ENCODE measurements at places on chromosomes 1 and 21. TPM values are rescaled to one million over a fixed set of nuclear protein-coding genes. Genes with fewer than 3 reads are reported as not detected.

The ELAPOR1 gene
- 0.57 TPM for total RNA-seq

The PLPPR5 gene
- total RNA-seq, result not detected

The GPR137B gene
- total RNA-seq, result 17.5 TPM

The SLC1A7 gene
- total RNA-seq, result not detected

The FCGR2B gene
- not detected for total RNA-seq

The IL24 gene
- total RNA-seq, result 0.33 TPM
